ENCODE measurements at places on chromosomes 16 and 17.

GRCh38 chr16:66390346-66391108 lies 24.0 kb downstream of the CDH5 start:
- DNase-seq: no peak

DNA sequence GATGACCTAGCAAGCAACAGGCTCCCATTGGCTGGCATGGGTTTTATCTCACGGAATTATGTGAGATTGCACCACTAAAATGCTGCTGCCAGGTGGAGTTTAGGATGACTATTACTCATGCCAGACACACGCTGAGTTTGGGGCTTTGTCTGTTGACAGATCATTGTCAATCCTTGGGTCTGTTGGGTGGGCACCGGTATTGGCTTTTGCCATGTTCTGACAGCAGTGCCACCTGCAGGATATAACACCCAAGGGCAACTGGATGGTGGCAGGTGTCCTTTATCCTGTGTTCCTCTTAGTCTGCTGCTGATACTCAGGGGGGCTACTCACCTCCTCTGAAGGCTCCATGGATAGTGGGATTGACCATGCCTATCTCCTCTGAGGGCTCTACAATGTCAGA lies 221.6 kb upstream of the DYNLRB2 start:
- DNase-seq: no peak

DNA sequence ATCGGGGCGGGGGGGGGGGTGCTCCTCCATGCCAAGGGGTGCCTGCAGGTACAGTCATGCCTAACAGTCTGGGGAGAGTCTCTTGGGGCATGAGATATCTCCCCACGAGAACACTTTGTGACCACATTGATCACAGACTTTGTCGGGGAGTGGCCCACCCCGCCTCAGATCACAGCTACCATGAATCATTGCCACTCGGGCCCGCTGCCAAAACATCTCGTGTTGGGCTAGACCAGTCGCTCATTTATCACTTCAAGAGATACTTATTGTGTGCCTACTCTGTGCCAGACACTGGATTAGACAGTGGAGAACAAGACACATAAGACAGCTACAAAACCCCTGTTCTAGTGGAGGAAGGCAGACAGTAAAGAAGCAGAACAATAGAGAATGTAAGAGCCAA lies 72.6 kb downstream of the CLEC16A start:
- peak; percentile 25 for DNase-seq

DNA sequence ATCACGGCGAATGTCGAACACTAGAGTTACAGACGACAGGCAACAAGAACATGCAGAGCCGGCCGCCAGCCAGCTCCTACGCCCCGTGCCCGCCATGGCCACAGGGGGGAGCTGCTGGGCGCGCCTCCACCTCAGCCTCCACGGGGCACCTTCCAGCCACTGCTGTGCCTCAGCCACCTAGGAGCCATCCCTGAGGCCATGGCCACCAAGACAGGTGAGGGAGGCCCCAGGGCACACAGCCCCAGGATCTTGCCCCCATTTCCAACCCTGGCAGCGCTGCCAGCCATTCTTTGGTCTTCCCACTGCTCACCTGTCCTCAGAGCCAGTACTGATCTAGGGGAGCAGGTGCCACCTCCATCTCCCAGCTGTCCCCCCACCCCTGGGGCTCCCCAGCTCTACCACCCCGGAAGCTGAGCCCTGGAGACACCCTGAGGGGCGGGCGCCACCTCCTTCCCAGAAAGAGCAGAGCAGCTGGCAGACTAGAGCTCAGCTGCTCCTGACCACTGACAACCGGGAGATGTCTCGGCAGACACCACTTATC lies 11.8 kb downstream of the GNPTG start:
- DNase-seq: peak; percentile 19

- no peak for DNase-seq
Measured at GRCh38 chr17:72492941-72493340, 372.1 kb downstream of the SOX9 start.

- no peak for DNase-seq
Measured at GRCh38 chr16:81693041-81693743, 85.9 kb upstream of the PLCG2 start.

DNA sequence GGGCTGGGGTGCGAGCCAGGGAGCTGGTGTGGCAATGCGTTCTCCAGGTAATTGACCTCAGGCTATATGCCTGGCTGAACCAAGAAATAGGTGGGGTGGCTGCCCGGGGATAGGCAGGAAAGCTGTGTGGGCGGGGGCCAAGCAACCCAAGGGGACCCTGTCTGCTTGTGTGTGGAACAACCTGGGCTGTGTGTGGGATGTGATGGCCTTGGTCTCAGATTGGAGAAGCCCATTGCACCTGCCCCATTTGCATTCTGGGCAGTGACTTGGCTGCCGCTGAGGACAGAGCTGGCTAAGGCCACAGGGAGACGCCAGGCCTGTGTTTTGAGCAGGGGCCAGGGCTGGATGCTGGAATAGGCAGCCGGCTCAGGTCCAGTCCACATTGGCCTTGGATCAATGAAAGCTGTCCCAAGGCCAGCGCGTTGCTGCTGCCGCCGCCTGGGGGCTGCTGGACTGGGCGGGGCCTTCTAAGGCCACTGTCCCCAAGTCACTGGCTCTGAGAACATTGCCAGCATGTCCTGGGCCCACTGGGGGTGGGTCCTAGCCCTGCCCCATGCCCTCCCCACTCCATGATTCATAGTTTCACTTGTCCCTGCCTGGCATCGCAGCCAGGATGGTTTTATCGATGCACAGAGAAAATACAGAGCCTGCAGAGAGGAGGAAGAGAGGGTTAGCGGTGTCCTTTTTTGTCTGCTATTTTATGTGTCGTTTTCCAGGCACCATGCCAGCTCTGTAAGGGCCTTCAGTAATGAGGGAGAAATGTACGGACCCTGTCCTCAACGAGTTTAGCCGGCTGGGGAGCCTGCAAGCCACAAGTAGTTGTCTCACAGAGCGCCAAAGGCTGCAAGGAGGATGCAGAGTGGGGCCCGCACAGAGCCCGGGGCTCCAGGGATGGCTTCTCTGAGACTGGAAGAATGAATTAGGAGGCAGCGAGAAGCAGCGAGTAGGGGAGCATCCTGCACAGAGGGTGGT lies 43.9 kb downstream of the NKD1 start:
- no peak for DNase-seq

Measured in SHP77 (cell line).